PC-3 (cell line): ENCODE measurements at places on chromosomes 3 and 15. TPM values are rescaled to one million over a fixed set of nuclear protein-coding genes. Genes with fewer than 3 reads are reported as not detected.
A peak's percentile ranks its signal among the peaks of the same experiment; 100 is the strongest.

GRCh38 chr3:13655061-13655913 lies 106.4 kb downstream of the FBLN2 start:
- peak; percentile 70 for DNase-seq
- H3K36me3 ChIP-seq: no peaks in the 10 kb centered on the region
- H3K4me3 ChIP-seq: peak overlapping the region; percentile 50; the same call in 1 of the 2 replicates
- peaks cover 14% of the 10 kb centered on the region; the same call in 1 of the 2 replicates for H3K4me1 ChIP-seq

- no peak overlapping the region for H3K4me3 ChIP-seq
- no peaks in the 10 kb centered on the region for H3K27me3 ChIP-seq
- no peaks in the 10 kb centered on the region for H3K36me3 ChIP-seq
- no peak for DNase-seq
- no peak overlapping the region for H3K27ac ChIP-seq
- no peaks in the 10 kb centered on the region for H3K4me1 ChIP-seq
These were observed 9.9 kb upstream of the UBL7 start for GRCh38 chr15:74470631-74471395.

Gene ZNF35
- total RNA-seq: 12.0 and 12.4 TPM in 2 replicates

- H3K4me1 ChIP-seq: peaks cover 28% of the 10 kb centered on the region
- H3K36me3 ChIP-seq: no peaks in the 10 kb centered on the region
- peak overlapping the region; percentile 27; the same call in 1 of the 2 replicates for H3K4me3 ChIP-seq
- no peak overlapping the region for H3K27ac ChIP-seq
These were observed 457 bp upstream of the DNAJA4 start for GRCh38 chr15:78263907-78264303.

GRCh38 chr3:42556089-42556632 lies 25.6 kb downstream of the SEC22C start:
- H3K36me3 ChIP-seq: peaks cover 46% of the 10 kb centered on the region
- H3K27ac ChIP-seq: no peak overlapping the region
- peak; percentile 27 for DNase-seq
- H3K27me3 ChIP-seq: no peaks in the 10 kb centered on the region

GRCh38 chr3:129746629-129747028 lies 140.2 kb upstream of the PLXND1 start:
- no peaks in the 10 kb centered on the region for H3K36me3 ChIP-seq
- no peaks in the 10 kb centered on the region for H3K27me3 ChIP-seq
- DNase-seq: no peak

DNA sequence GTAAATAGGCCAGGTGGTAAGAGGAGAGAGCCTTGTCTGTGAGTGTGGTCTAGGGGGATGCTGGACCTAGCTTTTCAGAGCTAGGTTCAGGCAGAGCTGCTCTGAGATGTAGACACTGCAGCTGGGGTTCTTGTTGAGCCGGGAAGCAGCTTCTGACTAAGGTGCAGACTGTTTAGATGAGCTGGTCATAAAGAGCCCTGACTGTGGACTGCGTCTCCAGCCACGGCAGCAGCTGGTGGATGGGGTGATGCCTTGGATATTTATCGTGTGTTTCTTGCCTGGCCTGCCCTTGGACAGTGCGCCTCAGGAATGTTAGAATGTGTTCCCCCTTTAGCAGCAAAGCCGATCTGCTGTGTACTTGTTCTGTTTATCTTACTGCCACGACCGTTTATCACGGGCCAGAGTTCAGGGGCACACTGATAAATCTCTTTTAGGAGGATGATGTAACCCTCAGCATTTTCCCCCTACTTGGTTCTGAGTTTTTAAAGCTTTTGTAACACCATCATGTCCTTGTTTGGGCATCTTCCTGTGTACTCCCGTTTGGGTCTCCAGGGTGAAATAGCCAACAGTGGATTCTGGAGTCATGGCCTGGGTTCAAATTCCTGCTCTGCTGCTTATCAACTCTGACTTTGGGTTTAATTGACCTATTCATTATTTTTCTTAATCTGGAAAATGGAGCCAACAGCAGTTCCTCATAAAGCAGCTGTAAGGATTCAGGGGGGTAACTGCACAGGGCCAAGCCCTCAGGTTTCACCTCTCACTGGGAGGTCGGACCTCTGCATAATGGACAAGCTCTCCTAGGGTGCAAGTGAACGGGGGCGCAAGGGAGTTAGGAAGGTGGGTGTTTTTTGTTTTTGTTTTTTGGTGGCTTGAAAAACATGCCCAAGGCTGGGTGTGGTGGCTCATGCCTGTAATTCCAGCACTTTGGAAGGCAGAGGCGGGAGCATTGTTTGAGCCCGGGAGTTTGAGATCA lies 51.4 kb downstream of the FLNB start:
- H3K4me1 ChIP-seq: peaks cover 55% of the 10 kb centered on the region
- DNase-seq: no peak
- no peak overlapping the region for H3K4me3 ChIP-seq

Gene MESD
- total RNA-seq: 21.1 and 21.2 TPM in 2 replicates

- H3K4me1 ChIP-seq: peaks cover 20% of the 10 kb centered on the region
- H3K36me3 ChIP-seq: no peaks in the 10 kb centered on the region
- no peak overlapping the region for H3K4me3 ChIP-seq
- DNase-seq: no peak
- no peaks in the 10 kb centered on the region for H3K27me3 ChIP-seq
These were observed 1.6 kb downstream of the MUSTN1 start for GRCh38 chr3:52833202-52833601.

Gene MME
- 1.2 and 3.1 TPM in 2 replicates for total RNA-seq

Gene GOLGA6L7
- not detected in 2 replicates for total RNA-seq
